ENCODE measurements at places on chromosomes 4 and X. TPM values are rescaled to one million over a fixed set of nuclear protein-coding genes. Genes with fewer than 3 reads are reported as not detected.

Gene CT55
- not detected for total RNA-seq

DNA sequence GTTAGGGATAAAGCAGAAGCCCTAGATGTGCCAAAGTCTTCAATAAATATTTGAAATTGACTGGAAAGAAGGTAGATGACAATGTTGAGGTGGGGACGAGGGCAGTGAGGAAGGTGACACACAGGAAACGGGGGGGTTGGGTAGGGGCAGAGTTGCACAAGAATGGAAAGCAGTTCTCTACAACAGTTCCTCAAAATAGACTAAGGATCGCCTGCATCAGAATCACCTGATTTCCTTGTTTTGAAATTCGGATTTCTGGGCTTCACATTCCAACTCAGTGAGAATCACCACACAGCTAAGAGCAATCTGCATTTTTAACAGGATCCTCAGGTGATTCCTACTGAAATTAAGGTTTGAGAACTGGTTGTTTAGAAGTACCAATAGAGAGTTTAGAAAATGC is 70.6 kb downstream of the ARFIP1 start:
- peaks cover 12% of the 10 kb centered on the region for H3K4me1 ChIP-seq
- DNase-seq: no peak
- H3K36me3 ChIP-seq: no peaks in the 10 kb centered on the region
- H3K4me3 ChIP-seq: no peak overlapping the region

DNA sequence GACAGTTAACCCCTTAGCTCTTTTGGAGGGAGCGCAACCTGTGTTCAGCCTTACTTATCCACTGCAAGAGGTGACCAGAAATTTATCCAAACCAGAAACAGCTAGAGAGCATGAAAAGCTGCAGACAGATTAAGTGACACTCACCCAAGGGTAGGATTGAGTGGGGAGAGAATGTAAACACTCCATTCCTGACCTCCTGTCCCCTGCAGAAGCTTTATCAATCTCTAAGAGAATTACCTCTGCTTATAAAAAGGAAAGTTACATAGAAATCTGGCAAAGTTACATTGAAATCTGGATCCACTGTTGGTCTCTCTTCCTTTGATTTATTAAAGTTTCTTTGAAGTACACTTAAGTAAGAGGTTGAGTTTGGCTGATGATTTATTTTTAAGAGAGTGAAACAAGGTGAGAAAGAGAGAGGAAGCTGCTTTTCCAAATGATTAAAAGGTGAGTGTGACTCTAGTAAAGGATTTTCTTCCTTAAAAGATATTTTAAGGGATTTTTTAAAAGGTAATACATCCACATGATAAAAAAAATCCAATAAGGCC is 112.3 kb downstream of the ANAPC4 start:
- H3K4me1 ChIP-seq: no peaks in the 10 kb centered on the region
- no peaks in the 10 kb centered on the region for H3K27me3 ChIP-seq
- DNase-seq: no peak
- no peaks in the 10 kb centered on the region for H3K36me3 ChIP-seq

- no peak for DNase-seq
- H3K4me3 ChIP-seq: no peak overlapping the region
- no peak overlapping the region for H3K27ac ChIP-seq
- H3K4me1 ChIP-seq: no peaks in the 10 kb centered on the region
- H3K27me3 ChIP-seq: no peaks in the 10 kb centered on the region
- no peaks in the 10 kb centered on the region for H3K36me3 ChIP-seq
Measured at GRCh38 chr4:184375027-184375426, 99.3 kb downstream of the IRF2 start.

Gene DCHS2
- not detected for total RNA-seq

DNA sequence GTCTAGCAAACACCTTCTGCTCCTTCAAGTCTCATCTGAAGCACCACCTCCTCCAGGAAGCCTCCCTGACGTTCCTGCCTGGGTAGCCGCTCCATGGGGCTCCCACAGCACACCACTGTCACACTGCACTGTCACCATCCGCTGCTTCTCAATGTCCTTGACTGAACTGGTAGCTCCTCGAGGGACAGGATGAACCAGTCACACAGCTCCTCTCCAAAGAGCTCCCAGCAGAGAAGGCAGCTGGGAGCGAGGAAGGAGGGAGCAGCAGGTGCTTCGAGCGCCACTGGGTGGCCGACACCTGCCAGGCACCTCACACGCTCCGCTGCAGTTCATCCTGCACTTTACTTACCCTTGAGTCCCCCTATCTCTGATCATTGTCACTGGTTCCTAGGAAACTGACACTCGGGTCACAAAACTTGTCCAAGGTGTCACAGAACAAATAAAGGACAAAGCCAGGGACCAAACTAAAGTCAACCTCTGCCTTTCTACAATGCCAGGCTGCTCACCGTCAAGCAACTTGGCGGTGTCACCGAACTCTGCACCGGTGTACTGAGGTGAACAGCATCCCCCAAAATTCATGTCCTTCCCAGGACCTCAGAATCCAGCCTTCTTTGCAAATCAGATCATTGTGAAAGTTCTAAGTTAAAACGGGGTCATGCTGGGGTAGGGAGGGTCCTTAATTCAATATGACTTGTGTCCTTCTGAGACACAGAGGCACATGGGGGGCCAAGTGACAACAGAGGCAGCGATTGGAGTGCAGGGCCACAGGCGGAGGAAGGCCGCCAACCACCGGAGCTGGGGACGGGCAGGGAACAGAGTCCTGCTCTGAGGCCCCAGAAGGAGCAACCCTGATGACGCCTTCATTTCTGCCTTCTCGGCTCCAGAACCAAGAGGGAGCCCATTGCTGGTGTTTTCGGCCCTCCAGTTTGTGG is 5.5 kb upstream of the S100P start:
- H3K27me3 ChIP-seq: no peaks in the 10 kb centered on the region
- peaks cover 58% of the 10 kb centered on the region for H3K4me1 ChIP-seq
- no peak for DNase-seq
- peak overlapping the region; percentile 72 for H3K27ac ChIP-seq
- no peaks in the 10 kb centered on the region for H3K36me3 ChIP-seq
